Stimulated activated CD4-positive, alpha-beta T cell treated with anti-CD3 and anti-CD28 coated beads, TNF-alpha, amount 100 ng/mL, for 1 hour (primary cell): ENCODE measurements at places on chromosomes 7 and 10.

GRCh38 chr7:83119026-83119382 is 43.7 kb downstream of the PCLO start:
- no peak for DNase-seq

DNA sequence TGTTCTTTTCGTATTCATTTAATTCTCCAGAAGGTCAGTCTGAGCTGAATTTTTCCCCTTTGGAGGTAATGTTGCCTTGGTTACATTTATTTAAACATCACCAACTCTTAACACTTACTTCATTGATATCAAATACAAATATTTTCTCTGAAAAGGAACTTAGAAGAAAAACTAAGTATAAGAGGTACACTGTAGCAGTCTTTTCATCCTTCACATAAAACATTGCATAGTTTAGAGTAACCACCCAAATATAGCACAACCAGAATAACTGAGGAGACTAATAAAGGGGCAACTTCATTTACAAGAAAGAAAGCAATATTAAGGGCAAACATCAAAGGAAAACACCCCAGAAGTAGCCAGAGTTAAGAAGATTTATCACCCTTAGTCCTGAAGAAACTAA is 1115.0 kb upstream of the POT1 start:
- no peak for DNase-seq

- DNase-seq = no peak
Observed at GRCh38 chr10:51711519-51711891, 12.1 kb upstream of the CSTF2T start.

DNA sequence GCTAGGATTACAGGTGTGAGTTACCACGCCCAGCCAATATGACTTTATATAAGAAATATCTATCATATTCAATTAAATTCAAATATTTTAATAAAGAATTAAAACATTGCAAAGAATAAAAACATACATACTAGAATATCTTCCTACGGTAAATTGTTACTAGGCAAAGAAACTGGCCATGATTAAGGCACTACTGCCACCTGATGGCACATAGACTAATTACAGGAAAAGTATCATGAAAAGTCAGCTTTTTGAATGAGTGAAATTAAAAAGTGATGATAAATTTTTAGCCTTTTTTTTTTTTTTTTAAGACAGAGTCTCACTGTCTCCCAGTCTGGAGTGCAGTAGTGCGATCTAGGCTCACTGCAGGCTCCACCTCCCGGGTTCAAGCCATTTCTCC is 30.9 kb downstream of the MRPS33 start:
- DNase-seq = no peak

DNA sequence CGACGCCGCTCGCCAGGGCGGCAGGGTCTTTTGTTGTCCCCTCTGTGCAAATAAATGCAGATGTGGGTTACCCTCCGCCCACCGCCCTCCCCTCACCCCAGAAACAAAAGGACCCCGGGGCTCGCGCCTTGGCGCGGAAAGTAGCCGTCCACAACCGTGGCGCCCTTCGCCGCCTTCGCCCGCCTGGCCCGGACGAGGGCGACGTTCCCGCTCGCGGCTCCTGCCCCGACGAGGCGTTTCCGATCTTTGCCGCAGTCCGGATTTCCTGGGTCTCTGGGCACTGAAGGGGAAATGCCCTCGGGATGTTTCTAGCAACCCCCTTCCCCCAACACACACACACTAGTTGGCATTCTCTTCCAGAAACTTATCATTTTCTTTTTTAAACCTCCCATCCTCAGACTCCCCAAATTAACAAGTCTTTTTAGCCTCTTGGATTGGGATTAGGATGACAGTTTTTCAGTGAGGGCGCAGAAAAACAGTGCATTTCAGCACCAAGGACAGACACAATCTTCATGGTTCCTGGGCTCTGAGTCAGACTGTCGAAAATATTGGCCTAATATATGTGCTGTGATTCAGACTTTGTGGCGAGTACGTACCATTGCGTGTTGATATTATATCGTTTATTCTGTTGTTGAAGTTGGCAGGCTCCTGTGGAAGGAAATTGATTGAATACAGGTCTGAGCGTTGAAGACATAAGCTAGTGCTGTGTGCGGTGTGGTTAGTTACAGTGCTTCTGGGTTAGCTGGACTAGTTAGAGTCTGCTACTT is 771 bp downstream of the PHYHIPL start:
- DNase-seq = no peak

DNA sequence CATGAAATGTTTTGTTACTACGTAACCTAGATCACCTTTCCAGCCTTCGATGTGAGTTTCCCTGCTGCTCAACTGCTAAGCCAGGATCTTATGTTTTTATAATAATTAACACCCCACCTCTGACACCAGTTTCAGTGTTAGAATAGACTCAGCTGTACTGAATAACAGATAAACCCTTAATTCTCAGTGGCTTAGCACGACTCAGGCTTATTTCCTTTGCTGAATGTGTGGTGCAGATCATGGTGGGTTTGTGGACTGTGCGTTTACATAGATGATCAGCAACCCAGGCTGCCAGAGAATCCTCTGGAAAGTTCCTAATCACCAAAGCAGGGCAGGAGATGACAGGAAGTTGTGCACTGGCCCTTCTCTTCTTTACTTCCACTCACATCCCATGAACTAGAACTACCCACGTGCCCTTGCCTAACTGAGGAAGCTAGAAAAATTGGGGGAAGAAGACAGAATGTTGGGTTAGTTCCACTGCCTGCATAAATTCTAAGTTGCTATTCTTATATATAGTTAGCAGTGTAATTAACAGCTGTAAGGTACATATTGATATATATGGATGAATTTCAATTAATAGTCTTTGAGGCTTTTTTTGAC is 111.8 kb downstream of the MAPK8 start:
- no peak for DNase-seq

GRCh38 chr7:99314504-99314903 is 11.2 kb upstream of the ARPC1A start:
- DNase-seq = no peak

DNA sequence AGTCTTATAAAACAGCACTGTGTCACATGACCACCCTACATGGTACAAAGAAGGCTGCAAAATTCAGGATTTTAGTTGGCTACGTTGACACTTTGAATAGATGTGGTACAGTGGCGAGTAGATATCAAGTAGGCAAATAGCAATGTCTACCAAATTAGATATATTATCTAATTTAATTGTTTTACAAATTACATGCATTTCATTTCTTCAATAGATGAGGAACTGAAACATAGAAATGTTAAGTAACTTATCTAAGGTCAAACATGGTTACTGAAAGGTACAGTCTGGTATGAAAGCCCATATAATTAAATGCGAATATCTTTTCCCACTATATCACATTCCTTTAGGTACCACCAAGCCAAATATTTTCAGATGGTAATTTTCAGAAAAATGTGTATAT is 972.2 kb downstream of the NRG3 start:
- no peak for DNase-seq
